ENCODE measurements at places on chromosomes 2 and 18.

DNA sequence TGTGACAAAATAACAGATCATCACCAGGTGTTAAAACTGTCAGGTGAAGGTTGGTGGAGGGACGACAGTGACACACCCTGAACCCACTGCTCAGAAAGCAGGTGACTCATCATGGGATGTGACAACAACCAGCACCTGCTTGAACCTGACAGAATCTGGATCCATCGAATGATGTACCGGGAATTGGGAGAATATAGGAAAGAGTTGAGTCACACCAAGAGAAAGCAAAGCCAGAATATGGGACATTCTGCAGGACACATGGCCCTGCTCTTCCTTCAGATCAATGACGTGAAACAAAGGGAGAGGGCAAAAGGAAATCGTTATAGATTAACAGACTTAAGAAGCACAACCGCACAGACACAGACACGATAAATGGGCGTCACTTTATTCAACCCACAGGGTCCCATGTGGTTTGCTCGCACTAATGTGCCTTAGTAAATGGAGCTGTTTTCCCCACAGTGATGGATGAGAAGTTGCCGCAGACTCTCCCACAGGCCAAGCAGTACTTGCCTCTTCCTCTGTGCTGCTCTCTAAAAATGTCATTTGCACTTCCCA, 100.1 kb downstream of the CRACDL start:
- DNase-seq = peak; percentile 42

DNA sequence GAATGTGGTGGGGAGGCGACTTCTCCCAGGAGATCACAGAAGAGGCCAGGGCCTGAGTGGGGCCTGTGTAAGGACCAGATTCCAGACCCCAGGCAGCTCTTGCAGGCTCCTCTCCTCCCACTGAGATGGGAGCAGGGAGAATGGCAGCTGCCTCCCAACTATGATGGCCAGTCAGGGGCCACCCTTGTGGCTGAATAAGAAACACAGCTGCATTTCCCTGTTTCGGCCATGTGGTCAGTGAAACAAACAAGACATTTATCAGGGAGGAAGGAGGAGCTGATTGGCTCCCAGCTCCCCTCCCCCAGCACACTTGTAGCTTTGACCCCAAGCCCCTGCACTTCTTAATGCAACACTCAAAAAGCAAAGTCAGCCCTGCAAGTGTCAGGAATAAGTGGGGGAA, 143.5 kb downstream of the CELF4 start:
- no peak for DNase-seq

- DNase-seq = no peak
Measured at GRCh38 chr2:199449455-199449854, 8.3 kb downstream of the SATB2 start.

DNA sequence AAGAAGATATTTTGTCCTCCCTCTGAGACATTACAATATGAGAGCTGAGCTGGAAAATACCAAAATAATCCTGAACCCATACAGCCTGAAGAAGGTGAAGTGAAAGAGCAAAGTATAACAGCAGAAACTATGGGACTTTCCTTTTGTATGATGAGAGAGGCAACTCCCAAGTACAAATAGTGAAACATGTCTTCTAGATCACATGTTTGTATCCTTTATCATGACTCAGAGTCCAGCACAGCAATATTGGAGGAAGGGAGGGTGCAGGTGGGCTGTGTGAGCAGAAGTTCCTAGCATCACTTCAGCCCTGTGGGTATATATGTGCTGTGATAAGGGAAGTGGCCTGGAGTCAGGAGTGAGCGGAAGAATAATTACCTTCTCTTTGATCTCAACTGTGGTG, 265.6 kb upstream of the NRXN1 start:
- DNase-seq = no peak

DNA sequence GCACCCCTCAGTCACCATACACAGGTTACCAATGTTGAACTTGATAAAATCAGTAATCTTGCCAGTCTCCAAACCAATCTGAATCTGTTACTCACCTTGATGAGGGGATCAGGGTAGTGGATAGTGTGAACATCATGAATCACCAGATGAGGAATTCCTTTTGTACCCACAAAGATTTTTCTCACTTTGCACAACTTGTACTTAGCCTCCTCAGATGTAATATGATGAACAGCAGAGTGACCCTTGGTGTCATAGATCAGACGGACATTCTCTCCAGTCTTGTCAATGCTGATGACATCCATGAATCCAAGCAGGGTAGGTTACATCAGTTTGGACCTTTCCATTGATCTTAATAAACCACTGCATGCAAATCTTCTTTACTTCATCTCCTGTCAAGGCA, 54.7 kb downstream of the MDH1 start:
- no peak for DNase-seq

- no peak for DNase-seq
Measured at GRCh38 chr18:59740141-59740540, 42.9 kb upstream of the CCBE1 start.

GRCh38 chr18:79384834-79385233, 10.9 kb upstream of the NFATC1 start:
- no peak for DNase-seq

GRCh38 chr2:225582355-225583116, 183.0 kb downstream of the NYAP2 start:
- DNase-seq = no peak

GRCh38 chr18:48724442-48724841, 185.6 kb downstream of the CTIF start:
- no peak for DNase-seq

- DNase-seq = no peak
Measured at GRCh38 chr2:223214394-223215253, 162.6 kb downstream of the KCNE4 start.

DNA sequence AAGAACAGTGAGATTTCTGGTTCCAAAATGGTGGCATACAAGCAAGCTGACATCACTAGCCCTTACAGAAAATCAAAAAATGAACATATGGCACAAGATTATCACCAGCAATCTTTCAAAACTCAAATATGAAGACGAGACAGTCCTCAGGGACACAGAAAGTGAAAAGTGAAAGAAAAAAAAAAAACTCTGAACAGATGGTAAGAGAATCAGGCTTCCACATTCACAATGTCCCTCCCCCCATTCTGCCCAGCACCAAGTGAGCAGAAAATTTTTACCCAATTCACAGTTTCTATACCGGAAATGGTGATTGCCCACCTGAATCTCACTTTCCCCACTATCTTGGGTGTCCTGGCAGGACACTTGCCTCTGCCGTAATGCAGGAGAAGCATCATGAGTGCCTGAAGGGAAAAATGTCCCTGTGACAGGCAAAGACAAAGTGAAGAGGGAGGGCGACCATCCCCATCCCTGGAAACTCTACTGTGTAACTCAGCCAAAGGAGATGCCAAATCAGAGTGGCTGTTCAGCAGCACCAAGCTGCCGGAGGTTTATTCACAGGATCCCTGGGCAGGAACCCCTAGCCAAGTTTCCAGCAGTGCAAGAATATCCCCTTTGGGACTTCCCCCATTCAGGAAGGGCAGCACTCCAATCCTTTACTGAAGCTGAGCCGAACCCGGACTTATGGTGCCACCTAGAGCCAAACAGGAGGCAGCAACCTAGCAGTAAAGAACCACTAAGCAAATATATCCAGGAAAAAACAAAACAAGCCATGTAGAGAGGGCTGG, 312.2 kb downstream of the LRATD1 start:
- DNase-seq = no peak

DNA sequence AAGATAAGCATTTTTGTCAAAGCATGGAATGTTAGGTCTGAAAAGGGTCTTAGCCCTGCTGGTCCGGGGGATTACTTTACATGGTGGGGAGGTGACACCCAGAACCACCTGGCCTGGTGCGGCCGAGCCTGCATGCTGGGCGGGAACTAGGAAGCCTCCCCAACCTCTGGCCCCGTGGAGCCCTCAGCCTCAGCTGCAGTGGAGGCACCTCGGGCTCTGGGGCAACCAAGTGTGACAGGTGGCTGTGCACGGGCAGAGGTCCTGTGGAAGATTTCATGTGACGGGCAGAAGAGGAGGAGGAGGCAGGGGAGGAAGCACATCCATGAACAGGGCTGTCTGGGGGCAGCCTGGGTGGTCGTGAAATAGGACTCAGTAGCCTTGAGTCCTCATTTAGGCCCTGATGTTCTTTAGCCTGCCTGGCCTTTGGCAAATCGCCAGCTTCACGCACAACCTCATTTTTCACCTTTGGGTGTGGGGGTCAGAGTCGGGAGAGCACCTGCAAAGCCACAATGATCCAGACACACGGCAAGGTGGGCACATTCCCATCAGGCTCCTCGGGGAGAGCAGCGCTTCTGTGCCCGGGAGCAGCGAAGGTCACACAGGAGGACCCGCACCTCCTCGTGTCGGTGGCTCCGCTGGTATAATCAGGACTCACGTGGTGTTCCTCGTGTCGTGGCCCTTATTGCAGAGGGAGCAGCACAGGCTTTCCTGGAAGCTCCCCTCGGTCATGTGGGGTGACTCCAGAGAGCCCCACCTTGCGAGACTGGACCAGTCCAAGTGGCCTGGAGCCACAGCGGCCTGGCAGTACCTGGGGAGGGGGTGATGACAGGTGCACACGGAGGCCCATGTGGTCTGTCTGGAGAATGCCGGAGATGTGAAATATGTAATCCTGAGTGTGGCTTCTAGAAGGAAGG, 13.9 kb downstream of the CNDP2 start:
- no peak for DNase-seq

DNA sequence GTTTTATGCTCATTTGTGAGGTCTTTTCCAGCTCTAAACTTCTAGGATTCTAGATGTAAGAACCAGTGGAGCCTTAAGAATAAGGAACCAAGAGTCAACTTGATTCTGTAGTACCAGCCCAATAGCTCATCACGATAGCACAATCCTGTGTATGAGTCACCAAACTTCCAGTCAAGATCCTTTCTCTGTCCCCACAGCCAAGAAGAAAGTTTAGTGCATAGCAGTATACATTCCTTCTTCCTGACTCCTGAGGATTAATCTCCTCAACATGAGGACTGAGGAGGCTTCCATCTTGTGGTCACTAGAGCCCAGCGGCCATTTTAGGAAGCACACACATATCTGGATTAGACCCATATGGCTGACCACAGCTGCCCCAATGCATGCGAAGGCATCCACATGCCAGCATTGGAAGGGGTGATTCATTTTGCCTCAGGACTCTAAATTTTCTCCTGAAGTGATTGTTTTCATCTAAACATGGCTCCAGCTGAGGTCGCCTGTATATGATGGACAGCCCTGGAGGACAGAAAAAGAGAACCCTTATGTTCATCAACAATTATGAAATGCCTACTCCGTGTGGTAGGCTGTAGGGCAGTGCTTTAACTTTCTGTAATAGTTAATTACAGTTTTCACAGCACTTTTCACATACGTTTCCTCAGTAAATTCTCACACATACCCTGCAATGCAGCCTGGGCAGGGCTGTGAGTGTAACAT, 53.5 kb downstream of the RASGRP3 start:
- no peak for DNase-seq

DNA sequence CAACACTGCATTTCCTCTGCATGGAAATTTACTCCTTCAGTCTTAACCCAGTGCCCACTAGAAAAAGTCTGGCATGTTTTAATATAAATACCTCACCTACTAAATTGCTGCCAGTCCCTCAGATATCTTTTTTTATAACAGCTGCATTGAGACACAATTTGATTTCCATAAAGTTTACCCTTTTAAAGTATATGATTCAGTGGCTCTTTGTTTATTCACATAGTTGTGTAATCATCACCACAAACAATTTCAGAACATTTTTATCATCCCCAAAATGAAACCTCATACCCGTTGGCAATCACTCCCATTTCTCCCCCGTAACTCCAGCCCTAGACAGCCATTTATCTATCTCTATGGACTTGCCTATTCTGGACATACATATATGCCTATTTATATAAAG, 17.0 kb upstream of the FRZB start:
- DNase-seq = no peak

- no peak for DNase-seq
Measured at GRCh38 chr2:160351956-160352355, 141.7 kb downstream of the RBMS1 start.

GRCh38 chr2:130822766-130823165, 13.9 kb upstream of the ARHGEF4 start:
- no peak for DNase-seq

DNA sequence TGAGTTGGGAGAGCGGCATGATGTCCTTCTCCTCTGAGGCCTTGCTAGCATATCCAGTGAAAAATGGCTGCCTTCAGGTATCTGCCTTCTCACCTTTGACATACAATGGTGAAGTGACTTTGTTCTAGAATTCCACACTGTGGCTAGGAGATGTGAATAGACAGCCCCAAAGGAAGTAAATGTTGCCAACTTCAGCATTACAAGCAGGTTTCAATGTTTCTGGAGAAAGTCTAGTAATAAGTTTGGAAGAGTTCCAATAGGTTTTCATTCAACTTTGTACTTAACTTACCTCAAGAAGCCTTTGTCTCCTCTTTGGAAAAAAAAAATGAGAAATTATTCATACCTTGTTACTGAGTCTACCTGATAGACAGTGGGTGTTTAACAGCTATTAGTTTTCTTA, 421.3 kb upstream of the MMADHC start:
- DNase-seq = no peak

- no peak for DNase-seq
Measured at GRCh38 chr2:52386433-52387030, 1354.6 kb upstream of the NRXN1 start.

DNA sequence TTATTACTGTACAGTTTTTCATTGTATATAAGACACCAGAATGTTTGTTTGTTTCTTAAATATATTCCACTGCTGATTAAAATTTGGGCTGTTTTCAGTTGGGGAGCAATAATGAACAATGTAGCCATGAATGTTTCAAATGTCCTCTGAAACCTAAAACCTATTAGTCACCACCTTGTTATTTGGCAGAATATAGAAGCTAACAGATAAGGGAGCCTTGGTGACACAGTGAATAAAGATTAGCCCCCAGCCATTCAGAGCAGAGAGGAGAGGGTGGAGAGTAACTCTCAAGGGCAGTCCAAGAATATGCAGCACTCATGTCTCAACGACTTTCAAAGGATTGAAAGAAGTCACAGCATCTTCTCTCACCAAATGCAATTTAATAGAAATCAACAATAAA, 43.1 kb upstream of the ATP8B1 start:
- DNase-seq = no peak

GRCh38 chr2:237955640-237956401, 11.0 kb upstream of the UBE2F start:
- no peak for DNase-seq
